Hair follicle dermal papilla cell (primary cell): ENCODE measurements at places on chromosomes 1 and 21. TPM values are rescaled to one million over a fixed set of nuclear protein-coding genes. Genes with fewer than 3 reads are reported as not detected.

The C8A gene
- not detected in 2 replicates for total RNA-seq

The XPR1 gene
- 17.7 and 25.6 TPM in 2 replicates for total RNA-seq

The TYW3 gene
- 12.3 and 13.8 TPM in 2 replicates for total RNA-seq

The RBM15 gene
- total RNA-seq: 43.1 and 49.3 TPM in 2 replicates

The OR10Z1 gene
- total RNA-seq: not detected in 2 replicates

The TMCC2 gene
- 3.5 and 3.7 TPM in 2 replicates for total RNA-seq
